ENCODE measurements at places on chromosomes 16 and 17. TPM values are rescaled to one million over a fixed set of nuclear protein-coding genes. Genes with fewer than 3 reads are reported as not detected.

Gene PTX4
- not detected for total RNA-seq

DNA sequence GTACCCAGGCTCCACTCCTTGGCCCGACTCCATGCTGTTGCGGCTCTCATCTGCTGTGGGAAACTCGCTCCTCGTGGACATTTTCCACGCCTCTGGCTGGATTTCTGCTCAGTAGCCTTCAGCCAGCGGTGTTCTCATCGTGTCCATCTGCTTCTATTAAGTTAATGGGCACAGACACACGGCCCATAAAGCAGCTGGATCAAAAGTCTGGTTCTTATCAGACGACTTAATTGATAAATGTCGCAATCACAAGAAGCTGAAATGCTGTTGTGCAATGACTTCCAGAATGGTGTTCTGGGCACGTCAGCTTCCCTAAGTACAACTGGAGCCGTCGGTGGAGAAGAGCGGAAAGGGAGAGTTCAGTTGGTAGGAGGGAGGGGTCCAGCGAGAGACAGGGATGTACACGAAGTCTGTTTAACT, 211.7 kb upstream of the CHMP6 start:
- DNase-seq, result no peak

- DNase-seq, result no peak
These were observed 83.9 kb downstream of the YPEL2 start for GRCh38 chr17:59415397-59415796.

Gene SLC5A2
- total RNA-seq, result 0.20 TPM

- no peak for DNase-seq
These were observed 20.4 kb downstream of the COTL1 start for GRCh38 chr16:84597528-84597896.

All from colonic mucosa (tissue), 4 donors.